Spleen (tissue), 13 donors: ENCODE measurements at places on chromosomes 11 and 22.

GRCh38 chr22:24105013-24105360 is 76.3 kb upstream of the SUSD2 start:
- DNase-seq, result peak; percentile 4

GRCh38 chr22:44139773-44140172 is 41.0 kb upstream of the PARVG start:
- no peak for DNase-seq

DNA sequence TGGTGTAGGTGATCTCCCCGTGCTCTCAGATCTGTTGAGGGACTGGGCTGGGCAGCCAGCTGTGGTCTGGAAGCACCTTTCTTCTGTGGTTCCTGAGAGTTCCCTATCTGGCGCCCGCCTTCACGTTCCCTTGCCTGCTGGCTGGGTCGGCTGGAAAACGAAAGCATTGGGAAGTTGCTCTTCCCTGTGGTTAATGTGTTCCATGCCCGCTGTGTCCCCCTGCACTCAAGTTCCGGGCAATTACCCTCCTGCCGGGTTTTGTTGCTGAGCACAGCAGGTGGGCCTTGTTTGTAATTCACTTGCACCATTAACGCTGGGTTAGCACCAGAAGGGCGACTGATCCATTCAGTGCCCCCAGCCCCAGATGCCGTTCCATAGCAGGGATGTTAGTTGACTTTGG is 134.1 kb downstream of the GRIK4 start:
- DNase-seq, result peak; percentile 40

DNA sequence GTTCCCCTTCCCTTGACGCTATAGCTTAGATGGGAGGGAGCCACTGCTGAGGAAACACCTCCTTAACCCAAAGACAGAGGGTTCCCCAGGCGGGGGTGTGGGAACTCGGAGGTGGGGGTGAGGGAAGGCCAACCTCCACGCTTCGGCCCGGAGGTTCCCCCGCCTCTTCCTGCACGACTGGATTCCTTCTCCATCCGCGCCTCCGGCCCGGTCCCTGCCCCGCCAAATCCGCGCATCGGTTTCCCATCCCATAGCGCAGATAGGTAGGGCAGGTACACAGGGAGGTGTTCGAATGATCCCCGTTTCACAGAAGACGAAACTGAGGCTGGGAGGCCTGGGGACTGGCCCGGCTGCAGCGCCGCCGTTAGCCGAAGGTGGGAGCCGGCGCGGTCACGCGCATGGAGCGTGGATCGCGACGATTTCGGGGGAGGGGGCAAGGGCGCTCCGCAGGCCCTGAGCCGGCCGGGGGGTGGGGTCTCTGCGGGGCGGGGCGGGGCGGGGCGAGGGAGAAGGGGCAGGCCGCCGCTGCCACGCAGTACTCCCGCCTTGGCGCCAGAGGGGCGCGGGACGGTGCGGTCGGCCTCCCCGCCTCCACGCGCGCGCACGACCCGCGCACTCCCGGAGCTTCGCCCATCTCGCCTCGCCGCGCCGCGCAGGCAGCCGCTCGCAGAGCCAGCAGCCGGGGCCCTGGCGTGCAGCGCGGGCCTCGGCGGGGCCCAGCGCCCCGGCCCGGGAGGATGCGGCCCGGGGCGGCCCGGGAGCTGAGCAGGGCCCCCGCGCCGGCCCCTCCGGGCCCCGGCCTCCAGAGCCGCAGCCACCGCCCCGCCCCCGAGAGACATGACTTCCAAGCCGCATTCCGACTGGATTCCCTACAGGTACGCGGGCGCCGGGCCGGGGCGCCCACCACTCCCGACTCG is at the start of gene TUB:
Gene TUB, plus strand, starts transcription at position 538 of the 917 bp plus-strand sequence. Its CDS starts 300 bp downstream, at position 838.
- peak; percentile 61 for DNase-seq

DNA sequence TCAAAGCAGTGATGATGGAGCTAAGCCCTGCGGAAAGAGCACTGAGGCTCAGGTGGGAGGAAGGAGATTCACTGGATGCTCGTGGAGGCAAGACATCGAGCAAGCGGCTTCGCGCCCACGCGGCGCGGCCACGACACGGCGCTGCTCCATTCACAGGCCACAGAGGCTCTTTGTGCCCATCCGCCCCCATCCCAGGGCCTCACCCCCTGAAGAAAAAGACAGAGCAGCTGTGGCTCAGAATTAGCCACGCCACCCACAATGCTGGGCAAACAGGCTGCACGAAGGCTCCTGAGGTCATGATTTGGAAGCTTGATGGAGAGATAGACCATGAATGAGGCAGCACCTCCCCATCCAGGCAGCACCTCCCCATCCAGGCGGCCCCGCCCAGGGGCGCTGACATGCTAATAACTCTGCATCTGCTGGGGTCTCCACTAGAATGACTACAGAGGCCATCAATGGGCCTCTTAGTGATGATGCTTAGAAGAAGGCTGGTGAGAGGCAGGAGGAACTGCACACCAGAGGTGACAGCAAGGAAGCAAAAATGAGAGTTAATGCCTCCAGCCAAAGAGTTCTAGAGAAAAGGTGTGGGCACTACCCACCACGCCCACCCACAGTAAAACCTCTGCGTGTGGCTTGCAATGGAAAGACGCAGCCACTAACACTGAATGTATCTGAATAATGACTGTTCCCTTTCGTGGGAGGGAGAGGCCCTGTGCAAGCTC is 43.5 kb downstream of the MYH9 start:
- DNase-seq, result no peak

DNA sequence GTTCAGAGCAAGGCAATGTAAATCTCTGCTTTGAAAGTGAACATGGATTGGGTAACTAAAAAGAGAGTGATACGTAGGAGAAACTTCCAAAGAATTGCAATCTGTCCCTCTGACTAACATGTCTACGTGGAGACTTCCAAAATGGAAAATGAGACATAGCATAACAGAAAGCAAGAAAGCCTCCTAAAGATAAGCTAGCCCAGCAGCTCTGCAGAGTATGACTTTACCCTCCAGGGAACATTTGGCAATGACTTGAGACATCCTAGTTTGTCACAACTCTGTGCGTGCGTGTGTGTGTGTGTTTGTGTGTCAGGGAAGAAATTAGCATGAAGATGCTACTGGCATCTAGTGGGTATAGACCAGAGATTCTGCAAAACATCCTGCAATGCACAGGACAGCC is 817.4 kb downstream of the NTM start:
- no peak for DNase-seq

DNA sequence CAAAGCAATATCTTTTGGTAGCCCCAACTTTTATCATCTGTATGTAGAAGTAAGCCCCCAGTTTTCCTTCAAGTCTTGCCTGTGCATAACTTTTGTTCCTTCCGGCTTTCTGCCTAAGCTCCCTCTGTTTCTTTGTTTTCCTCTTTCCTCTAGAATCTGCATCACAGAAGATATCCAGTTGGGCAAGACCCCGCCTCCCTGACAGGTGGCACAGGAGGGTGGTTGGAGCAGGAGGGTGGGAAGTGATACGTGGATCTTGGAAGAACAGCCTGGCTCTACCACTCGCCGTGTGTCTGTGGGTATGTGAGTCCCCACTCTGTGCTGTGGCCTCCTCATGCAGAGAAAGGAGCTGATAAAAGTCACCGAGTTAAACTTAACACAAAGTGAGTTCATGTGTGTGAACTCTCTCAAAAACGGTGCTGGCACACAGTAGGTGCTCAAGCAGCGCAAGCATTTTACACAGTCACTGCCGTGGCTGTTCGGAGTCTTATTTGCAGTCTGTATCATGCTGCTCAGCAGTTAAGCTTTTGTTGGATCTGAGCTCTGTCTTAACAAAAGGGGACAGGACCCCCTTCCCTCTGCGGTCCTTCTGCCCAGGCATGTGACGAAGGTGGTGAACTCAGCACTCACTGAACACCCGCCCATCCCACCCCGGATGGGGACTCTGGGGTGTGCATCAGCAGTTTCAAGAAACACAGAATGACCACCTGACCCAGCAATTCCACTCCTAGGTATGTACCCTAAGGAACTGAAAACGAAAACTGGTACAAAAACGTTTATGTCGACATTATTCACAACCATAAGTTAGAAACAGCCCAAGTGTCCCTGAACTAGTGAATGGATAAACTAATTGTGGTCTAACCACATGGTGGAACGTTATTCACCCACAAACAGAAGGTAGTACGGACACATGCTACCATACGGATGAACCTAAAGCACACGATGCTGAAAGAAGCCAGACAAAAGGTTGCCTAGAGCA is 249.1 kb downstream of the CTTN start:
- no peak for DNase-seq

DNA sequence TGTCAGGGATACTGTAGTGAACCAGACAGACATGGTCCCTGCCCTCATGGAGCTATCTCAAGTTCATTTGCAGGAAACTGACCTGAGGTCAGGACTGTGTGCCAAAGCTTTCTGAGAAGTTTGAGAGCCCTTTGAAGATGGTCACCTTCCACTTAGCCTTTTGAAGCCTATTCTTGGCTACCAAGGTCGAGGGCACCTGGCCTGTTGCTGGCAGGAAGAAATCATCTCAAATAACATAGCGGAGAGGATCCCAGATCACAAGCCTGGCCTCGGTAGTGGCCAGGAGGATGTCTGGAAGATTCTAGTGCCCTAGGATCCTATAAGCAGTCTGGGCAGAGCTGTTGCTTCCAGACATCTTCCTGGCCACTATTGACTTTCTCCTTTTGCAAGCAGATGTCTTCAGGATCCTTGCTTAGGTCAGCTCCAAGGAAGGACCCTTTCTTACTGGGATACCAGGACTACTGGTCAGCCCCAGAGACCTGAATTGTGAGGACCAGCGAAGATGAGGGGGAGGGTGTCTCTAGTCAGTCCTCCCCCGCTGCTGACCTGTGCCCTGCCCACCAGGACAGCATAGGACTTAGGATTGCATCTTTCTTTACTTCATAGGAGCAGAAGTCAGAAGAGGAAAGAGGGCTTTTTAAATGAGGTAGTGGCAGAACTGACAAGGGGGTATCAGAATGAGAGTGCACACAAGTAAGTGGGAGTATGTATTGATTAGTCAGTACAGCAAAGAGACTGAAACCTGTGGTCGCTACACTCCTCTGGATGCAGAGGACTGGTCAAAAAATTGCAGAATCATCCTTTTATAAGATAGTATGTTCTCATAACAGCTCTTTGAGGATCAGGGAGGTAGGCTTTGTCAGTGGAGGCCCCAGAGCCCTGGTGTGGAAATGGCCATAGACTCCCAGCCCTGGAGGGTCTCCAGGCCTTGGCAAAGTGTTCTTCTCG is 94.8 kb downstream of the TEAD1 start:
- DNase-seq, result no peak

GRCh38 chr11:65722261-65722660 is 1.7 kb upstream of the RNASEH2C start:
- DNase-seq, result no peak

- DNase-seq, result no peak
Observed at GRCh38 chr11:124085997-124086846, 29.0 kb upstream of the VWA5A start.

DNA sequence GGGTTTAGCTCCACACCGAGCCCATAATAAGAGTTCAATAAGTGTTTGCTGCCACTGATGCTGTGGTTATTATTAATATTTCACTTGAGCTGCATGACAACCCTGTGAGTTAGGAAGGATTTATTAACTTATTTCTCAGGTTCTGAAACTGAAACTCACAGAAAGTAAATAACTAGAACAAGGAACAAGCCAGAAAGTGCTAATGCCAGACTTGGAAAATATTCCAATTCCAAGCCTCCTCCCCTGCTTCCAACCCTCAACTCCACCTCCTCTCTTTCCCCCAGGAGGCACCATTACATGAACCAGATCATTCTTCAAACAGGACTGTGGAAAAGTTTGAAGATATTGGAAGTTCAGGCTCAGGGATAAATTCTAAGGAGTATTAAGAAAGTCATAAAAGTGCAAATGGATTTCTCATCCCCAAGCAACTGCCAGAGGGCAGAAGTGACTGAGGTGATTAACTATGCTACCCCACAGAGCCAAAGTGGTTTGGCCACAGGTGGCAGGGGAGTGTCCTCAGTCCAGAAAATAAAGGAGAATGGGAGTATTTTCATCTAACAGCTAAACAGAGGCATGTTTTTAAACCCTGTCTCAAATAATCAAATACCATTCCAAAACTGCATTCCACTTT is 3.2 kb upstream of the FJX1 start:
- DNase-seq, result no peak

- no peak for DNase-seq
Observed at GRCh38 chr11:43818220-43818619, 62.4 kb upstream of the ALKBH3 start.

DNA sequence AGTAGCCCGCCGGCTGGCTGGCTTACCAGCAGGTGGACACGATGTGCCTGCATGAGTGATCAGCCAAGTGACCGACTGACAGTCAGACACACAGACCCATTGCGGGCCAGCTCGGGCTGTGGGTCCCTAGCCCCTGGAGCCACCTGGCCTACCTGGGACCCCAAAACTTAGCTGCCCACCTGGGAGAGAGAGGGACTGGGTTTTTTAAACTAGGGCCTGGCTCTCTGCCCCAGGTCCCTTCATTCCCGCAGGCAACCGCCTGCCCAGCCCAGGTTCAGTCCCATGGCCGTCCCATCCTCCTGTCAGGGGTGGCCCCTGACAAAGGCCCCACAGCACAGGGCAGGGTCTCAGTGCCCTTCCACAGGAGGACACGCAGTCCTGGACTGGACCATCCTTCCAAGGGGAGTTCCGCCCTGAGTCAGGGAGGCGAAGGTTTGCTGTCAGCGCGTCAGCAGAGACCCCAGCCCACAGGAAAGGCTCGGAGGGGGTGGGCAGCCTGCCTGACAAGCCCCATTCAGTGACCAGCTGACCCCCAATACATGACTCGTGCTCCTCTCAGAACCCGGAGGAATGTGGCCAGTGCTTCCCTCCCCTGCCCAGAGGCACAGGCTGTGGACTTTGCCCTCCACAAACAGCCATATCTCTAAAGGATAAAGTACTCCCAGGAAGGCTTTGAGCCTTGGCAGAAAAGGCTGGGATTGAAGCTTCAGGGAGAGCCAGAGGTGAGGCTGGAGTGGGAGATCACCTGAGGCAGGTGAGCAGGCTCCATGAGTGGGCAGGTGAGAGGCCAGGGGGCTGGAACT is 8.4 kb downstream of the SLCO2B1 start:
- no peak for DNase-seq

GRCh38 chr11:135023499-135023898 is 611.5 kb upstream of the B3GAT1 start:
- no peak for DNase-seq

GRCh38 chr11:13269775-13270174 is 7.8 kb upstream of the BMAL1 start:
- no peak for DNase-seq

DNA sequence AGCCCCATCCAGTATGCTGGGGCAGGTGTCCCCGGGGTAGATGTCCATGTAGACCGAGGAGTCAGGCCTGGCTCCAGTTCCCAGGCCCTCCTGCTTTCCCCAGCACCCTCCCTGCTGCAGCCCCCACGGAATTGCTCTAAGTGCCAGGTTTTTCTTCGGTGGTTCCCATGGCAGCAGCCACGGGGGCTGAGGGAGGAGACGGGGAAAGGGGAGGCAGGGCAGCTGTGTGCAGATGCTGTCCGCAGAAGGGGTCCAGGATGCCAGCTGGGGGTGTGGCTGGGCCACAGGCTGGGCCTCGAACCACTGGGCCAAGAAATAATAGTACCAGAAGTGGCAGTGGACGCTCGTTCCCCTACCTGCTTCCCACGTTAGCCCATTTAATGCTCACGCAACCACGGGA is 25.0 kb downstream of the SHISAL1 start:
- DNase-seq, result no peak
